Left hindlimb (tissue), 1 donor: ENCODE measurements at places on chromosomes 6 and 20.

- DNase-seq: no peak
Measured at GRCh38 chr6:150275489-150275888, 93.3 kb upstream of the IYD start.

DNA sequence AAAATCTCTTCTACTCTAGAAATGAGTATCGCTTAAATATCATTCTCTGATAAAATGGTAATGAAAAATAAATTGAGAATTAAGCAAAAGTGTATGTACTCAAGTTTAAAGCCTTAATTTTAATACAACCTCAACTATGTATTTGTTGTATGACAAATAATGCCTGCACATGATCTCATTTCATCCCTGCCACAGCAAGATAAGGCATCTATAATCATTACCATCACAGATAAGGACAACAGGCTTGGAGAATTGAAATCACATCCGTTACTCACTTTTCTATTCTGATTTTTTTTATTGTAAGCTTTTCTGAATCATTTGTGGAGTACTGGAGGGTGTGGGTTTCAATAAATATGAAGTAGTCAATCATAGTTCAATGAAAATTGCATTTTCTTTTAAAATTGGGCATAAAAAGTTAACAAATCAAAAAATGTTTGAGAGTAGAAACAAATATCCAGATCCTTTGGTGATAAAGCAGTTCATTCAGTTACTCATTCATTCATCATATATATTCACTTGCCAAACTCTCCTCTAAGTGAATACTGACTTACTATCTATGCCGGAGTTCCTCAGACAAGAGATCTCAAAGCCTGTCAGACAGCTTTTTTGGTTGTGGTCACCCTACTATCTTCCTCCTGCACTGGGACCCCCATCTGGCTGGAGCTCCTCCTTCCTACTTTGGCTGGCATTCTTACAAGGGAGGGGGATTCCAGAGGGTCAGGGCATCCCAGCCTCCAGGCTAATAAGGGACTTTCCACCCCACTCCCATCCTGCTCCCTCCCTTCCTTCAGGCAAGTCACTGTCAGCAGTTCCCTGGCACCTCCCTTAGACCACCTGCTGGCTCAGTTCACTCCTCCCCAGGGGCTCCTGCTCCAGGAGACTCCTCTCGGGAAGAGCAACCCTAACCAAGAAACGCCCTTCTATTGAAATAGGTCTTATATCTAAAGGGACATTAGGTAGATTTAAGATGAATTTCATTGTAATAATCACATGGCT, 118.6 kb downstream of the OGFRL1 start:
- DNase-seq: no peak

DNA sequence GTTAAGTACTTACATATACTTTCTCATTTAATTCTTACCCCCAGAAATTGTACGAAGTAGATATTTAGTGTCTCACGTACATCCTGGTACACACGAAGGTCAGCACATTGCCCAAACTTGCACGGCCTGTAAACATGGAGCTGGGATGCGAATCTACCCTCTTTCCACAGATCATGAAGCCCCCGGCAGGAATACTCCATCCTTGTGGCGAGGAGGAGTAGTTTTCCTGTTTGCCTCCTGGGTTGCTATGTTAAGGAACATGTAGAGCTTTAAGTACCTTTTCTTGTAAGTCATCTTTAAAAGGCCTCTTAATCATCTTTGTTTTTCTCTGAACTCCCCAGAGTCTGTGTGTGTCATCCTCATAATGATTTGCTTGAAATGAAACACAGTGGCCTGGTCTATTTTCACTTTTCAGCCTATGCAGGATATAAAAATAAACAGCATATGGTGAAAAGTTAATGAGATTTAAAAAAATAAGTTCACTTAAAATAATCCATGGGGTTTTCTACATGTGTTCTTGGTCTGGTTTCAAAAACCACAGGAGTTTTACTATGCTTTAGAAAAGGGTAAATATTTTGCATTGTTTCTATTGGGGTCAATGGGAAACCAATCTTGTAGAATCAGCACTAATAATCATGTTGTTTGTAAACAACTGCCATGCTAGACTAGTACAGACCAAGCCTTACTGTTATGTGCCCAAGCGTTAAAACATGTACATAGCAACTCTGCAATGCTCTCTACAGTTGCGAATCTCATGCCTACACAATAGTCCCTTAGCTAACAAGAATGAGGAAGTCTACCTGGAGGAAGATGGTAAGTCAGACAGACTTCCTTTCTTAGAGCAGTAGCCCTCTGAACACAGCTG, 9.3 kb upstream of the ARID1B start:
- DNase-seq: no peak

GRCh38 chr6:89997456-89998445, 103.5 kb downstream of the GJA10 start:
- peak; percentile 74 for DNase-seq

DNA sequence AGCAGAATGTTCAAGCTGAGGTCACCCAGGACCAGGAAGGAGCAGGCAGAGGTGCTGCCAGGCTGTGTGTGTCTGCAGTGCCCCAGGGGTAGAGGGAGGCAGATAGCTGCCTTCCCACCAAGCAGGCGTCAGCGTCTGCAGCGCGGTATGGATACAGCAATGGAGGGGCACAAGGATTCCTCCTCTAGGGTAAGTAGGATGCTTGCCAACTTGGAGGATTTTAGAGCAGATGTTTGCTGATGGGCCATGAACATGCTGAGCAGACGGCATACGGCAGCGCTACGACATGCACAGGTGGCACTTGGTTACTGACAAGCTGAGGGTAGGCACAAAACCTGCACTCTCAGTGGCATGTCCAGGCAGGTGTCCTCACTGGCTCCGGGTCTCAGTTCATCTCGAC, 48.1 kb downstream of the PSMG4 start:
- no peak for DNase-seq

GRCh38 chr6:23977706-23978105, 148.3 kb upstream of the NRSN1 start:
- DNase-seq: no peak

GRCh38 chr20:2763186-2763585, 37.2 kb downstream of the CPXM1 start:
- no peak for DNase-seq

DNA sequence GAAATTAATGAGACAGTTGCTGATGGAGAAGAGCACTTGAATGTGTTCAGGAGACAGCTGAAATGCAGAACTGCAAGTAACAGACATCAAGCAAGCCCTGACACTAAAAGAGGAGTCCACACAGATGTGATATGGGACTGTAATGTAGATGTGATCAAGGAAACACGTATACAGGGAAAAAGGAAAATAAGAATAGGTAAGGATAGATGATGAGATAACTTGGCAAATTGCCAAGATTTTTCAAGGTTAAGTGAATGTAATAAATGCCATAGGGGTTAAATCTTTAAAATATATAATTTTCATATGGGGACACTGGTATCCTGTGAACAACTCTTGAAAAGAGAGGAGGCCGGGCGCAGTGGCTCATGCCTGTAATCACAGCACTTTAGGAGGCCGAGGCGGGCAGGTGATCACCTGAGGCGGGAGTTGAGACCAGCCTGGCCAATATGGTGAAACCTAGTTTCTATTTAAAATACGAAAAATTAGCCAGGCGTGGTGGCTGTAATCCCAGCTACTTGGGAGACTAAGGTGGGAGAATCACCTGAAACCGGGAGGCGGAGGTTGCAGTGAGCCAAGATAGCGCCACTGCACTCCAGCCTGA, 7.2 kb upstream of the SNX14 start:
- DNase-seq: no peak

DNA sequence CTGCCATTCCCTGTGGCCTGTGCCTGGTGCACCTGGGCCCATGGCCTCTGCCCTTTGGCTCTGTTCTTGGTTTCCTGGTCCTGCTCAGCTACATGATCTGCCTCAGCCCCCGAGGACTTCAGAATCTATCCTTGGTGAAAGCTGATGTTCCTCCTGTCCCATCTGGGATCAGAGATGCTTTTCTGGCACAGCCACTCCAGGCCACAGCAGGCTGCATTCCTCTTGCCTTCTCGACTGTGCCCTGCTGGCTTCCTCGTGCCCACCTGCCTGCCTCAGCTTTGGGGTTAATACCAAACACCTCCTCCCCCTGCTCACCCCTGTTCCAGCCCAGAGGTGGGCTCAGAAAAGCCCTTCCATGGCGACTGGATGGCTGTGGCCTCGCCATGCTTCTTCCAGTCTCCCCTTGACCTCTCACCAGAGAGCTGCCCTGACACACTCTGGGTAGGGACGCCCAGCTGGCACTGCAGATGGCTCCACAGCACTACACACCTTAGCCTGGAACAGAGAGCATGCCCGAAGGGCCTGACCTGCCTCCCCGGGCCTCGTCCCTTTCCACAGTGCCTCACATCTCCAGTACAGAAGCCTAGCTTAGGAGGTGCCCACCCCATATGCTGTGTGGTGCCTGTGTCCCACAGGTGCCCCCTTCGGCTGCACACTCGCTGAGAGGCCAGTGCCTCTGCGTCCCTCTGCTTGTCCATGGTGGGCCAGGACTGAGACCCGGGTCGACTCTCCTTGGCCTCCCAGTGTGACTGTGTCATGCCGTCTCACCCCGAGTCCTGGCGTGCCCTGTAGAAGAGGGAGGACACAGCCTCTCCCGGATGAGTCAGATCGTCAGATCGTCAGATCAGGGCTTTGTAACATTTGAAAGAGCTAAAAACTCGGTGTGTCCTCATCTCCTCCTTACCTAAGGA, 148.8 kb downstream of the DTNBP1 start:
- no peak for DNase-seq

DNA sequence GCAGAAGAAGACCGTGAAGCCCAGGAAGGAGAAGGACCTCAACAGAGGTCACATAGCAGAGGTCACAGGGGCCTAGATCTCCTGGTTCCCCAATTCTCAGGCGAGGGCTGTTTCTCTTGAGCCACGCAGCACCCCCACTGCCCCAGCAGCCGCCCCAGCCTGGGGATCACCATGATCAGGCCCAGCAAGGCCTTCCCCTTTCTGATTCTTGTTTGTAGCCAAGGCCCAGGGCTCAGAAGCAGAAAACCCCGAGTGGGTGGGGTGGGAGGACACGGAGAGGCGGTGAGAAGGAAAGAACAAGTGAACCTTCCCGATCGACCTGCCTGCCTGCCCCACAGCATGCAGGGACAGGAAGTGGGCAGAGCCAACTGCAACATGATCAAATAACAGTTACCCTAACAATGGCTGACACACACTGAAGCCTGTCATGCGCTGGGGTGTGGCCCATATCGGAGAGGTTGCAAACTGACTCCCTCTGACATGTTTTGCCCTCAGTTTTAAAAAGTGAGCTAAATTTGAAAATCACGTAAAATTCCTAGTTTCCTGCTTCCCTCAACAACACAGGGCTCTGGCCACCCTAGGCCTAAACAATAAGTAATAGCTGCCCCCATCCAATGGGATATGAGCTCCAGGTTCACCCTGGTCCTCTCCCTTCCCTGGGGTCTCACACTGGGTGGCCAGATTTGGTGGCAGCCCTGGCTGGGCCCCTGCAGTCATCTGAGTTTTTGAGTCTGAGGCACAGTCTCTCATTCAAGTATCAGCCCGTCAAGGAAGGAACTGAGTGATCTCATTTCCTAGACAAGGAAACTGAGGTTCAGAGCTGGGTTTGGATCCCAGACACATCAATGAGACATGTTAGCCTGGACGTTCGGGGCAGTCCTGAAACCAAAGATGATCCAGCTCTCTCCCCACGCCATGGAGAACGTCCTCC, 6.5 kb downstream of the PEDS1 start:
- DNase-seq: no peak
